ENCODE measurements at places on chromosomes 13 and 19.

- DNase-seq: no peak
Observed at GRCh38 chr13:36453516-36453915, 21.2 kb downstream of the CCNA1 start.

- no peak for DNase-seq
Observed at GRCh38 chr13:20709782-20710181, 6.3 kb downstream of the IL17D start.

DNA sequence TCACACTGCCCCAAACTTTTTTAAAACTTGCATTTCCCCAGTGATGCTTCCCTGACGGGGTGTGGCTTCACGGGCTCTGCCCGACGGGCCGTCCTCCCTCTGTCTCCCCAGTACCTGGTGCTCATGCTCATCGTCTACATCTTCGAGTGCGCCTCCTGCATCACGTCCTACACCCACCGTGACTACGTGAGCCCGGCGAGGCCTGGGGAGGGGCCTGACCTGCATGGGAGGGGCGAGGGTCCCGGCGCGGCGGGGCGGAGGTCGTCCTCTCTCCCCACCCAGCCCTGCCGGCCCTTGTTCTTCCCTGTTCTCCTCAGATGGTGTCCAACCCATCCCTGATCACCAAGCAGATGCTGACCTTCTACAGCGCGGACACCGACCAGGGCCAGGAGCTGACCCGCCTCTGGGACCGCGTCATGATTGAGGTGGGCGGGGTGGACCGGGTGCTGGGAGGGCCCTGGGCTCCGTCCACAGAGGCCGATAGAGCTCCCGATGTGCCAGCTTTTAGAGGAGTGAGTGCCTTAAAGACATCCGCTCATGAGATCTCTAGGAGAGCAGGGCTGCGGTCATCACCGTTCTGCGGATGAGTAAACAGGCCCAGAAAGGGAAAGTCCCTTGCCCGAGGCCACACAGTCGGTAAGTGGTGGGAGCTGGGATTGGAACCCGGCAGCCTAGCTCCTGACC lies 6.9 kb downstream of the UPK1A start:
- peak; percentile 80 for DNase-seq

- no peak for DNase-seq
Observed at GRCh38 chr13:92734068-92734467, 492.5 kb upstream of the GPC6 start.

GRCh38 chr13:45833663-45834375 lies 17.7 kb downstream of the SIAH3 start:
- DNase-seq: no peak

- DNase-seq: no peak
Observed at GRCh38 chr19:6250024-6250615, 29.7 kb downstream of the MLLT1 start.

GRCh38 chr13:95150555-95150954 lies 150.7 kb downstream of the ABCC4 start:
- no peak for DNase-seq
